ENCODE measurements at places on chromosomes 6 and 20.

GRCh38 chr6:142441716-142442115 is 139.9 kb downstream of the ADGRG6 start:
- DNase-seq: no peak

DNA sequence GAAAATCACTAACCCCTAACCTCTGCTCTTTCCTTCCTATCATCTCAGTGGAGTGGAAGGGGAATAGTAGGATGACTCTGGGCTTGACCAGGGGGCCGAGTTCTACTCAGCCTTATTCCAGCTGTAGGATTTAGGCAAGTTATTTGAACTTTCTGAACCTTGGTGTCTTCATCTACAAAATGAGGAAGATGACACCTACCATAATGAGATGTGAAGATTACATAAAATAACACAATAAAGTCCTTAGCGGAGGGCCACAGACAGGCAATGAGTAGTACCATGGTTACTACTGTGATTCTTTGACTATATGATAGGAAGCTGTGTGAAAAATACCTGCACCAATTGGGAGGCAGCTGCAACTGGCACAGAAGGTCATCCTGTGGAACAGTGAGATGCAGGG is 53.6 kb upstream of the PIM1 start:
- DNase-seq: no peak

DNA sequence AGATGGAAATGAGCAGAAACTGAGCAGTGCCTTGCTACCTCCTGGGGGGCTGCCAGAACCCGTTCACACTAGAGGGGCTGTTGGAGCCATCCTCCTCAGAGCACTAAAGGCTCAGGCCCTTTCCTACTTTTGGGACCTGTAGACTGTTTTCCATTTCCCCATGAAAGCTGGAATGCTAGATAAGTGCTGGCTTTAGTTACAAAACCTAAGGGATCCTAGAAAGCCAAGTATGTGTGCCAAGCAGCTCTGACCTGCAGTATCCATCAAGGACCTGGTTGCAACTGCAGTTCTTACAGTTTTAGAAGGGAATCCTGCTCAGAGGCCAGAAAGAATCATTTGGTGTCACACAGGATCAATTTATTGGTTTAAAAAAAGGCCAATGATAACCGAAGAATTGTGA is 176.7 kb upstream of the COL21A1 start:
- no peak for DNase-seq

- DNase-seq: no peak
Observed at GRCh38 chr6:6392214-6393068, 72.0 kb upstream of the F13A1 start.

DNA sequence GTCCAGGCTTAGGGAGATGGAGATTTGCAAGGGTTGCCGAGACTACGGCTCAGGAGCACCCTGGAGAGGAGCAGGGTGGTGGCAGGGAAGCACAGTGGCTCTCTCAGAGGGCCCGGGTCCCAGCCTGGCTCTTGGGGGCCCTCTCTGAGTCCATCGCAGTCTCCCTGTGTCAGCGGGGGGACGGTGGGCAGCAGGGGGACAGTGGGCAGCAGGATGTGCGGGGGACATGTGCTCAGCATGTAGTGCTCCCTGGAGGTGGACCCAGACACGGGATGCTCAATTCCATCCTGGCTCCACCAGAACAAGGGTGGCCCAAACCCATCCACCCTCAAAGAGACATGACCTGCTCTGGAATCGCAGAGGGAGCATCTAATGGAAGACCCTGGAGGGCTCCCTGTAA is 43.0 kb upstream of the ZBP1 start:
- DNase-seq: no peak

DNA sequence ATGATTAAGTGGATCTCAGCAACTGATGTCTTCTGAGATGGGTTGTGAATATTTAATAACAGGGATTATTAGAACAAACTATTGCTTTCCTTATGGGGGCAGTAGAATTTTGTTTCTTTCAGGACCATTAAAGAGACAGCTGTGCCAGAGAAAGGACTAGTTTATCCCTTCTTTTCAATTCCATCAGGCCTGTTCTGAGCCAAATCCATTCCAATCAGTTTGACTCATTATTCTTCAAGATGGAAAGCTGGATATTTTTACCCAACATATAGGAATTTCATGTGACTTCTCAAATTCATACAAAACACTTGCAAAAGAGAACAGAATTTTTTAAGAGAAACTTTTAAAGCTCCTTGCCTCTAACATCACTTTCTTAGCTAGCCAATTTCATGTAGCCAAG is 722.0 kb upstream of the FLRT3 start:
- no peak for DNase-seq

- no peak for DNase-seq
Observed at GRCh38 chr6:1215023-1215422, 96.9 kb upstream of the FOXQ1 start.

GRCh38 chr6:5469101-5469846 is 208.0 kb downstream of the FARS2 start:
- DNase-seq: no peak

DNA sequence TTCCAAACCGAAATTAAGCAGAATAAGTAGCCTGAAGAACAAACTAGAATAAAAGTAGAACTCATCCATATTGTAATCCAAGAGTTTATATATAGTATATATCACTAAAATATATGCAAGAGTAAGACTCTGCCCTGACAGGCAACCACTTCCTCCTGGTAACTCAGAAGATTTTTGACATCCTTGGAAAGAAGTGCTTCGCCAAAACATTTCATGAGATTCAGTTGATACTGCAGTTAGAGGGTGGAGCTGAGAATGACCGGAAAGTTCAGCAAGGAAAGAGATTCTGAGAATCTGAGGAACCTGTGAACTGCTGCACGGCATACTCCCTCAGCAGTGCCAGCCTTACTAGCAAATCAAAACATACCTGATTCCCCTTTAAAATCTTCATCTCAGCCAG is 79.6 kb downstream of the CDK19 start:
- no peak for DNase-seq

GRCh38 chr6:340991-341827 is 48.9 kb downstream of the DUSP22 start:
- DNase-seq: no peak

DNA sequence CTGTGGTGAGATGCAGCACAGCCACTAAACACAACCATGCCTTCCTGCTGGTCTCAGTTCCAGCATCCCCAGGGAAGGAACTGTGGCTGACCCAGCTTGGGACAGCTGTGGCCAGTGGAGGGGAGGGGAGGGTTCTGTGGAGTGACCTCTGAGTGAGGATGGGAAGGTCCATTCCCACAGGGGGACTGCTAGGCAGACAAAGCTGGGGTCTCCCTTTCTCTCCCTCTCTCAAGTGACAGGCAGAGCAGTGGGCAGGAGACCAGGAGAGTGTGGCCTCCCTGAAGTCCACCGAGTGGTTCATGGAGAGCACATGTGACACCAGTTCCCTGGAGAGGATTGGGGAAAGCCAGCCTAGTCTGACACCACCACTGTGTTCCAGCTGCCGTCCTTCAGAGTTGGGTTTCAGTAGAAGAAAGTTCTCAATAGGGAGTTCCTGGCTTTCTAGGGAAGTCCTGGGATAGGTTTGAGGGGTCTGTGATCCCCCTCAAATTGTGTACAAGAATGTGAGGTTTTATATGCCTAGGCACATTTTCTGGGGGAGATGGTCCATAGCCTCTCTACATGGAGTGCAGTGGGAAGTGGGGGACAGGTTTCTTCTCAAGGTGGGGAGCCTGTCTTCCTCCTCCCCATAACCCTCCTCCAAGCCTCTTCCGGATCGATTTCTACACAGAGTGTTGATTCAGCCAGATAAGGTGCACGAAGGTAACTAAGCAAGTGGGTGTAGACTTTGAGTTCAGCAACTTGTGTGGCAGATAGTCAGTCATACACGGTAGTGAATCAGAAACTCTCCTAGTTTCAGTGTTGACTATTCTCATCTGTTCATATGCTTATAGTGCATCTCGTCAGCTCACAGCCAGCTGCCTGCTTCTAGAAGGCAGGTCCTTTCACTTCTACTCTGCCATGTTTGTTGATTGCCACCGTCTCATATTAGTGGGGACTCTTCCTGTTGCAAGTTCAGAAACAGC is 18.9 kb downstream of the MANBAL start:
- DNase-seq: no peak

DNA sequence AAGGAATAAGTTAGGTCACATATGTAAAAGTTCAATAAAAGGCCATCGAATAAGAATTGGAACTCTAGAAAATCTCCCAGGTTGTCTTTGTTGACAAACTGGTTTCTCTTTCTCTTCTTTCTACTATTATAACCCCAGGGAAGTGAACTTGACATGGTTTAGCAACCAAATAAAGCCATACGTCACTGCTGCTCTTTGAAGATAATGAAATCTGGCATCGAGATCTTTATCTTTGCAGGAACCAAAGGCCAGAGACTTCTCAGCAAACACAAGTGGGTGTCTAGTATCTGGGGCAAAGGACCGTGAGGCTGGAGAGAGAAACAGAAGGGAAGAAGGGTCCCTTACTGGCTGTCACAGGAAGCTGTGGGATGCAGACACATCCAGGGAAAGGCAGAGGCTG is 286.7 kb upstream of the CDYL start:
- DNase-seq: no peak
